Stimulated activated CD4-positive, alpha-beta T cell treated with anti-CD3 and anti-CD28 coated beads, TNF-alpha, amount 100 ng/mL, for 24 hours (primary cell): ENCODE measurements at places on chromosomes 7 and 10.

GRCh38 chr10:129511758-129512157 is 44.7 kb downstream of the MGMT start:
- no peak for DNase-seq

DNA sequence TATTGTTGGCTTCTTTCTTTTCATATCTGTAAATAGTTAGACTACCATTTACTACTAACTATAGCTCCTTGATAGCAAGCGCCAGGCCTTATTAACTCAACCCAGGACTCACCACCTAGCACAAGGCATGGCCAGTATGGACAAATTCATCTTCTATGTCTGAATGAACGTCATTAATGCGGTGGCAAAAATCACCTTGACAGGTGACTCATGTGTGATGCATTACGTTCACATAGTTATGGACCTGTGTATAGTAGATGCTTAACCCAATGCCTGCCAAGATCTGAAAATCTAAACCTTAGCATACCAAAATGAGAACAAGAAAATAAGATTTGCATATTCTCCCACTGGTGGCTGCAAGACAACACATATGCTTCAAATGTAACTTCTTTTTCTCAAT is 300.8 kb downstream of the PARD3 start:
- DNase-seq = no peak

- no peak for DNase-seq
Observed at GRCh38 chr7:149566103-149566502, 68.5 kb upstream of the ZNF746 start.

GRCh38 chr7:108246227-108246837 is 116.2 kb upstream of the LAMB4 start:
- DNase-seq = no peak

DNA sequence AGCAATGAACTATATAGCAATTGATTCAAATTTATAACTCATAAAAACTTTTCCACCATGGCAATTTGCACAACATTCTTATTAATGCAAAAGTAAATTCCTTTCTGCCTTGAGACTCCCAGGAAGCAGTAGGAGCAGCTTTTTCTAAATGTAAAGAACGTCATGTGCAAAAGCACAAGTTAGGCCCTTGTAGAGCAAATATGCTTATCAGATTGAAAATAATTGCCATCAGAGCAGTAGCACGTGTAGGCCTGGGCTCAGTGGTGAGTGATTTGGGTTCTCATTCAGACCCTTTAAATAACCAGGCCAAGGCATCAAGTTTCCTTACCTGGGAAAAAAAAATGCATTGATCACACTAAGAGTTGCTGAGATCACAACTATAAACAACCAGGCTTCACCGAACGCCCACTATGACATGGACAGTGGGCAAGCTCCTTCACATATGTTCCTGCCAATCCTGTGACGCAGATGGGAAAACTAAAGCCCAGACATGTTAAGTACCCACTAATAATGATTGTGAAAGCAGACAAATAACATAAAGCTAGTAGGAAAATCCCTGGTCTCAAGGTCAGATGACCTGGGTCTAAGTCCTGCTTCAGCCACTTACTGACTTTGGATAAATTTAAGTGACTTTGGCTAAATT is 22.1 kb upstream of the SAR1A start:
- DNase-seq = no peak
